ENCODE measurements at places on chromosomes 7 and 10. TPM values are rescaled to one million over a fixed set of nuclear protein-coding genes. Genes with fewer than 3 reads are reported as not detected.

The CPA5 gene
- not detected for total RNA-seq

The ACSM6 gene
- not detected for total RNA-seq

The PARD3 gene
- total RNA-seq, result 51.2 TPM

The UCN3 gene
- total RNA-seq, result not detected

The KLF14 gene
- total RNA-seq, result not detected

The PHYHIPL gene
- 17.5 TPM for total RNA-seq

- DNase-seq, result no peak
Observed at GRCh38 chr7:158321936-158322615, 265.5 kb downstream of the PTPRN2 start.

GRCh38 chr7:89887489-89887888, 266.8 kb upstream of the STEAP1 start:
- DNase-seq, result no peak

DNA sequence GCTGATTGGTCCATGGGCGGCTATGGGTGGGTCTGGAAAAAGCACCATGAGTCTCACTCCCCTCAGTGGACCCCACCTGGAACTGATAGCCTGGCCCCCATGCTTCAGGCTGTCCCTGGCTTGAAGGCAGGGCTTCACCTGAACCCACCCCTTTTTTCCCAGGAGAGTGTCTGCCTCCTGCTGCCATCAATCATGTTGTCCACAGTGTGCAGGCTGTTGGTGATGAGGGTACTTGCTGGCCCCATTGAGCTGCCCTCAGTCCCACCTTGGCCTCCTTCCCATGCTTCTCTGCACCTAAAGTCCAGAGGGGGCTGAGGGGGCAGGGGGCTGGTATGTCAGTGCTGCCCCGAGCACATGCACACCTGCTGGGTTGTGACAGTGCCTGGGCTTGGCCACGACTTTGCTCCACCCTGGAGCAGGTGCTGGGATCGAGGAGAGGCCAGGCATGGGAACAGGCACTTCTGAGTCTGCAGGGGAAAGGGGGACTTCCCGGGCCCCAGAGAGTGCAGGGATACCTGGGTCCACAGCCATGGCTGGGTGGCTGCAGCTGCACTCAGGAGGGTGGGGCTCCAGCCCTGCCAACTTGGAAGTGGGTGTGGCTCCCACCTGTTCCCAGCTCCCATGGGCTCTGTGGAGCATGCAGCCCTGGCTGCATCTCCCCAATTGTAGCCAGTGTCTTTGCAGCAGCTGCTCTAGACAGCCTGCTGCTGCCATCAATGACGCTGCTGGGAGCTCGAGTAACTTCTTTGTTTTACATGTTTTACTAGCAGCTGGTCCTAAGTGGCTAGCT, 56.9 kb downstream of the ADK start:
- DNase-seq, result no peak

DNA sequence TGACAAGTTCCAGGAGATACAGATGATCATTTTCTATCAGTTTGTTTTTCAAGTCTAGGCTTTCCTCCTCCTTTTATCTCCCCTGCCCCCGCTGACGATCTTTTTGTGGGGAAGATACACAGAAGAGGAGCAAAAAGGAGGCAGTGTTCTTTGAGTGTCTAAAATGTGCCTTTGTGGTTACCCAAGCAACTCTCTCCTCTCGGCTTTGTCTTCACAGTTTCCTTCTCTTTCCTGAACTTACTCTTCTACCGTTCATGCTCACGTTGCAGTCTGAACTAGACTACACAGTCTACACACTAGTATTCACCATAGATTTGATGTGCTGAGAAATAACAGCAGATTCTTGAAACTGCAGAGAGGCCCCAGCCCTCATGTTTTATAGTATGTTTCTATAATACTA, 23.6 kb downstream of the CEP41 start:
- DNase-seq, result no peak

- no peak for DNase-seq
Observed at GRCh38 chr7:44977304-44977958, 1.4 kb downstream of the MYO1G start.

DNA sequence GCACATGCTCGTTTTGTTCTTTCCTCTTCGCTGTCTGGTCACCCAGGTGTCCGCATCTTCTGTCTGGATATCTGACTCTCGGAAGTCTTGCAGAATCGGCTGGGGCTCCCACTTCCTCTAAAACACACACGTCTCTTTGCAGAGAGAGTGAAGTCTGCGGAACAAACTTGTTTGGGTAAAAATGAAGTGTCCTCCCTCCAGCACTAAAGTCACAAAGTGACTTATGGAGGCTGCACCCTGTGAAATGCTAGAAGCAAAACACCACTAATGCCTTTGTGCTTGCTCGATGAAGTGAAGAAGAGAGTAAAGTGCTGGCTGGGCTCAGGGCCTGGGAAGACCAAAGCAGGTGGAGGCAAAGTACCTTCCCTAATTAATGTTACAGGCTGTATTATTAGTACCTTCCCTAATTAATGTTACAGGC, 71.4 kb downstream of the FGFR2 start:
- no peak for DNase-seq

DNA sequence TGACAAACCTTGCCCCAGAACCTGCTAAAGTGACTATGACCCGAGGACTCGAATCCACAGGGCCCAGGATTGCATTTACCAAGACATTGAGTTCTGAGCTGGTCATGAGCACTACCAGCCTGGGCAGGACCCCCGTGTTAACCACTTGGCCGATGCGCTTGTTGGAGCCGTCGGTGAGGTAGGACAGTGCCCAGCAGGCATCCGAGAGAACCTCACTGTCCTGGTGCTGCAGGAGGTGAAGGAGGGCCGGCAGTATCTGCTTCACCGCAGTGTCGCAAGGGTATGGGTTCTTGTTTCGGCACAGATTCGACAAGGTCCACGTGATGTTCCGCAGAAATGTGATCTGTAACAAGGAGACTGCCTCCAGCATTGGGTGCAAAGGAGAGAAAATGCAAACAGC, 19.7 kb downstream of the KPNA7 start:
- no peak for DNase-seq

DNA sequence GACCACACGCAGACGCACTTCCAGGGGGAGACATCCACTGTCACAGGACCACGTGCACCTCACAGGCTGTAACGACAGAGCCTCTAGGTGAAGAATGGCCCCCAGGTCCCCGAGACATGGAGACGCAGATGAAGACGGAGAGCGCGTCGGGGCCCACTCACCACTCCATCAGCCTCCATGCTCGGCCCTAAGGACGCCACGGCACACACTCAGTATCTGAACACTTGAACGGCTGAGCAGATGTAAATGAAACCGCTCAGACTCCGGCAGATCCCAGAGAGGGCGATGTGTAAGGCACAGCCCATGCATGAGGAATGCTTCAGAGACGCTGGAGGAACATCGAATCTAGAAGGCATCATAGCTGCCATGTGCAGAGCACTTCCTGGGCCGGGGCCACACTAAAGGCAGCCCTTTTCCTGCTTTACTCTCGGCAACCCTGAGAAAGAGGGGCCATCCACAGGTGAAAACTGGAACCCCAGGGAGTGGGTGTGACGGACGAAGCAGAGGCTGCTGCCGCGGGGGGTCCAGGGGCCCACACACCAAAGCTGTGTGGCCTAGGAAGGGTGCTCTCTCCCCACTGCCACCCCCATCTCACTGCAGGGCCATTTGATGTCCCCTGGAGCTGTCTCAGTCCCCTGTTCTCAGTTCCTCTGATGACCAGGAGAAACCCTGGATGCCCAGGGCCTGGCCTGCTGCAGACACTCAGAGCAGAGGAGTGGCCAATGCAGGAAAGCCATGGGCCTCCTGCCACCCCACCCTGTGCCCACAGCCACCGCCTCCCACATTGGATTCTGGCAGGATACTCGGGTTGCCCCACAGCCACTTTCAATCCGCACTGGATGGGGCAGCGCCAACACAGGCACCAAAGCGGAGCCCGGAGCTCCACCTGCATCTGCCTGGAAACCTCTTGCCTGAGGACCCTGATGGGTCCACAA, 253.8 kb downstream of the MAD1L1 start:
- no peak for DNase-seq

- DNase-seq, result no peak
Observed at GRCh38 chr10:123790132-123790885, 101.3 kb downstream of the CPXM2 start.

DNA sequence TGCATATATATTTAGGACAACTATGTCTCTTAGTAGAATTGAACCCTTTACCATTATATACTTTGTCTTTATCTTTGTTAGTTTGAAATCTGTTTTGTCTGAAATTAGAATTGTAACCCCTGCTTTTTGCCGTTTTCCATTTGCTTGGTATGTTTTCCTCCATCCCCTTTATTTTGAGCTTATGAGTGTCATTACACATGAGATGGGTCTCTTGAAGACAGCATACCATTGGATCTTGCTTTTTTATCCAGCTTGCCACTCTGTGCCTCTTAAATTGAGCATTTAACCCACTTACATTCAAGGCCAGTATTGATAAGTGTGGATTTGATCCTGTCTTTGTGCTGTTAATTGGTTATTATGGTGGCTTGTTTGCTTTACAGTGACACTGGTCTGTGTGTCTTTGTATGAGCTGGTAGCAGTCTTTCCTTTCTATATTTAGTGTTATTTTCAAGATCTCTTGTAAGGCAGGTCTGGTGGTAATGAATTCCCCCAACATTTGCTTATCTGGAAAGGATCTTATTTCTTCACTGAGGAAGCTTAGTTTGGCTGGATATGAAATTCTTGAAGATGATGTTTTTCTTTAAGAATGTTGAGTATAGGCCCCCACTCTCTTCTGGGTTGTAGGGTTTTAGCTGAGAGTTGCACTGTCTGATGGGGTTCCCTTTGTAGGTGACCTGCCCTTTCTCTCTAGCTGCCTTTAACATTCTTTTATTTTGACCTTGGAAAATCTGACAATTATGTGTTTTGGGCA, 149.5 kb downstream of the AHR start:
- no peak for DNase-seq

GRCh38 chr10:43126759-43127424, 11.4 kb upstream of the CSGALNACT2 start:
- no peak for DNase-seq

GRCh38 chr7:109235316-109235715, 665.6 kb downstream of the DNAJB9 start:
- no peak for DNase-seq

DNA sequence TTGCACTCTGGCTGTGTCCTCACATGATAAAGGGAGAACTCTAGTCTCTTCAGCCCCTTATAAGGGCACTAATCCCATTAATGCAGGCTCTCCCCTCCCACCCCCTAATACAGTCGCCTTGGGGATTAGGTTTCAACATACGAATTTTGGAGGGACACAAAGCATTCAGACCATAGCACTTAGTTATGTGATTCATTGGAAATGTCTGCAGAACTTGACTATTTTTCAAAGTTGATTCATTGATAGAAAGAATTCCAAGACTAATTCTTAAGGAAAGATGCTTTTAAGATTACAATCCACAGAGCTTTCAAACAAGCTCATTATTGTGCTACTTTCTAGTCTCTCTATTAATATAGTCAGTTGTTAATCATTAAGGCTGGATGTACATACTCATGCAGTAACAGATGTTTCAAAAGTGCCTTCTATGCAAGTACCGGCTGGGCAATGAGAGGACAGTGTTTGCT, 85.3 kb upstream of the RPA3 start:
- no peak for DNase-seq

- DNase-seq, result no peak
Observed at GRCh38 chr7:88664630-88665233, 94.8 kb upstream of the ZNF804B start.

- no peak for DNase-seq
Observed at GRCh38 chr10:29667191-29667590, 32.4 kb upstream of the SVIL start.

GRCh38 chr7:112334366-112334765, 115.9 kb upstream of the IFRD1 start:
- no peak for DNase-seq

- no peak for DNase-seq
Observed at GRCh38 chr7:80734011-80734410, 95.6 kb downstream of the CD36 start.
